T-helper 22 cell (primary cell): ENCODE measurements at places on chromosomes 13 and 19.

DNA sequence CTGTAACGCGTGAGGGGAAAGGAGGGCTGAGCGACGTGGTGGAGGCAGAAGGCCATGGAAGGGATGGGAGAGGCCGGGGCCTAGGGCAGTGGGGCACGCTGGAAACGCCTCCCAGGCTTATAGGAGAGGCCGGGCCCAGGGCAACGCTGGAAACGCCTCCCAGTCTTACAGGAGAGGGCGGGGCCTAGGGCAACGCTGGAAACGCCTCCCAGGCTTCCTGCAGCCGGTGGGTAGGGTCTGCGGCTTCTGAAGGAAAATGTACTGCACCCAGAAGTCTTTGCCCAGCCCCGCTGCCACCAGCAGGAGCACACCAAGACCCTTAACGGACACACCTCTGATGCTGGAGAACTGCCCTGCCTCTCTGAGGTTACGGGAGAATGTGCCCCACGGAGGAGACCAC is 9.1 kb downstream of the CACTIN start:
- no peak for DNase-seq

DNA sequence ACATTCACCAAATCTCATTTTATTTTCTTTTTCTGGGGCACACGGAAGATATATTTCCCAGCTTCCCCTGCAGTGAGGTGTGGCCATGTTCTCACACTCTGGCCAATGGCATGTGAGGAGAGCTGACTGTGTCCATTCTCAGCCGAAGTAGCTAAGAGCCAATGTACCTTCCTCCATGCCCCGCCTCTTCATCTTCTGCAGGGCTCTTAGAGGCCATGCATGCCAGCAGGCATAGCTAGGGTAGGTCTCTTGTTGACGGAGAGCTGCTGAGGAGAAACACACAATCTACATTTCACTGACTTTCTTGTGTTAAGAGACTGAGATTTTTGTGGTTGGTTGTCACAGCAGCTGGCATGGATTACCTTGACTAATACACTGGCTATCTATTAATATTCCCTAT is 9.8 kb upstream of the MICU2 start:
- no peak for DNase-seq

GRCh38 chr19:54549224-54549623 is 24.4 kb upstream of the LILRA2 start:
- no peak for DNase-seq

- no peak for DNase-seq
Observed at GRCh38 chr13:94705081-94706030, 7.0 kb downstream of the SOX21 start.

DNA sequence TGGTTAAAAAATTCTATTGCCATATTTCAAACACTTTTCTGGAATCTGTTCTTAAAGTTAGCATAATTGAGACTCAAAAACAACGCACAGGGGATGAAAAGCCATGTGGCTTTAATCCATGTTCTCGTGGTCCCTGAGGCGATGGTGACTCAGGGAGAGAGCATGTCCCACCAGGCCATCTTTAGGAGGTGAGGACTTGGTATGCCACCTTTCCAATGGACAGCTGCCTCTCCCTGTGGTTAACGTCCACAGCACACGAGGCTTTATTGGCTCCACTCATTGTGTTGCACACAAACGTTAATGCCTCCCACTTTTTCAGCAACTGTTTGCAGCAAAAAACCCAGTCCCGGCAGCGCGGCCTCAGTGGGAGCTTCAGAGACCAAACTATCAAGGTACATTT is 51.4 kb downstream of the EFNB2 start:
- no peak for DNase-seq

- DNase-seq = no peak
Observed at GRCh38 chr13:65638572-65639168, 1591.5 kb downstream of the PCDH9 start.

GRCh38 chr19:29665826-29666577 is 741 bp downstream of the PLEKHF1 start:
- DNase-seq = no peak

DNA sequence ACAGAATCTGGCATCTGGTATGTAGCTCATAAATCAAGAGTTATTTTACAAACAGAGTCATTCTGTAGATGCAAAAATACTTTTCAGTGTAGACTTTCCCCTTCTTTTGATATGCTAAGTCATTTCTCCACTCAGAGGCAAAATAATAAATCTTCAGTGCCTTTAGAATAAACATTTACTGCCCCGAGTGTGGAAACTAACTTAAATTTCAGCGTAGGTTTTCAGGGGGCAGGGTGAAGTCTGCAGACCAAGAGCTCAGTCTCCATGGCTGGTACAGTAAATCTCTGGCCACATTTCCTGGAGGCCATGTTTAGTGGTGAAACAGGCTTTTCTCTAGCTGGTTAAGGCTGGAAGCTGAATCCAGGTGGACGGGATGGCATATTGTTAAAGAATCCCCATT is 13.1 kb upstream of the ADPRHL1 start:
- DNase-seq = no peak

DNA sequence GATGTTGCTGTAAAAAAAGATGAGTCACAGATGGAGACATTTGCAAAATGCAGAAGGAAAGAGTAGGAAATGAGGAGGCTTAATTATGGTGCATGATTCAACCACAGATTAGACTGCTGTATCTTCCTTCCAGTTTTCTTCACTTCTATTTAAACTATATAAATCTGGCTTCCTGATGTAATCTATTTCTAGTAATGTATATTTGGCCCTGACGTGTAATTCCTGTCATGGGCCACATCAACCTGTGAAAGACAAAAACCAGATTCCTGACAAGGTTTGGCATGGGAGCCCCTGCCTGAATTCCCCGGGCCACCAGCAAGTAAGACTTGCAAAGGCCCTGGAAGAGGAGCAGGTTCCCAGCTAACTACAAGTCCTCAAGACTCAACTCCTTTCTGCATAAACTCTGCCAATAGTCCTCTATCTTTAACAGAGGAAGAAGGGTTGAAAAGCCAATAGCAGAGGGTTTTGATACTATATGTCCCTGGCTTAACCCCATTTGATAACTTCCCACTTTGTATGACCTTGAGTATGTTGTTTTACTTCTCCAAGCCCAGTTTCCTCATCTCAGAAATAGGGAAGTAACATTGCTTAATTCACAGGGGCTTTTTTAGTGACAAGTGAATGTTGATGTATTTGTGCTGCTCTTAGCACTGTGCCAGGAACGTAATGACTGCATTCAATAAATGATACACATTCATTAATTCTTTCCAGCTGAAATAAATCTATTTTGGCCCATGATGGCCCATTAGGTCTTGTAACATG is 172.7 kb downstream of the SPRY2 start:
- DNase-seq = no peak

GRCh38 chr19:3788996-3789778 is 3.0 kb upstream of the MATK start:
- DNase-seq = no peak

- no peak for DNase-seq
Observed at GRCh38 chr19:16037424-16038195, 38.7 kb upstream of the TPM4 start.

- DNase-seq = no peak
Observed at GRCh38 chr13:28679628-28680027, 20.7 kb downstream of the POMP start.

- DNase-seq = no peak
Observed at GRCh38 chr19:28521614-28522544, 691.1 kb downstream of the UQCRFS1 start.

DNA sequence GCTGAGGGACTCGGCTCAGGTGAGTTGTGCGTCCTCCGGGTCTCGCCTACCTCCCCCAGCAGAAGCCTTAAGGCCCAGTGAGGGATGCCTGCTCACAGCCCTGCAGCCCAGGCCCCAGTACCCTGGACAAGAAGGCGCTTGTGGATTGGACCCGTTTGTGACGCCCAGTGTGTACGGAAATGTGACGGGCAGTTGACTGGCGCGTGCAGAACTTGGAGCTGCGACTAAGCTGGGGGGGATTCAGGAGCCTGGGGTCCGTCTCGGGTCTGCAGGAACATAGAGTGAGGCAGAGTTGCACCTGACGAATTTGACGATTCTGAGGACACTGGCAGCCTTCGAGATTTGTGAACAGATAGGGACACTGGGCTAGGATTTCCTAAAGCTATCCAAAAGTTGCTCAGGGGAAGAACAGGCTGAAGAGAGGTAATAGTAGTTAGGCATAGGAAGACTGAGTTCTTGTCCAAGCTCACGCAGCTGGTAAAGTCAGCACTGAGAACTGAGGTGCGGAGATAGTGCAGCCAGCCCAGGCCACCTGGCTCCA is 519 bp downstream of the ZNF551 start:
- DNase-seq = no peak

DNA sequence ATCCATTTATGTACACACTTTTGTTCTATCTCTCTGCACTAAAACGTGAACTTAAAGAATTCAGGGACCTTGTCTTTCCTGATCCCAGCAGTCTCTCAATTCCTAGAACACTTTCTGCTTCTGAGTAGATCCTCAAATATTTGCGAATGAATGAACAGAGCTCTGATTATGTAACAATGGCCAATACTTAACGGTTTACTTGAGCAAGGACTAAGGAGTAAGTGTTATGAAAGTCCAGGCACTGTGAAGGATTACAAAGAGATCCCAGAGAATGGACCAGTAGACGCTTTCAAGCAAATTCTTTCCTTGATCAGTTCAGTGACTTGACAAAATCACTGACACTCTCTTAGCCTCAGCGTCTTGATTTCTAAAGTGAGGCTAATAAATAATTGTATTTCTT is 514.5 kb upstream of the KLHL1 start:
- DNase-seq = no peak

DNA sequence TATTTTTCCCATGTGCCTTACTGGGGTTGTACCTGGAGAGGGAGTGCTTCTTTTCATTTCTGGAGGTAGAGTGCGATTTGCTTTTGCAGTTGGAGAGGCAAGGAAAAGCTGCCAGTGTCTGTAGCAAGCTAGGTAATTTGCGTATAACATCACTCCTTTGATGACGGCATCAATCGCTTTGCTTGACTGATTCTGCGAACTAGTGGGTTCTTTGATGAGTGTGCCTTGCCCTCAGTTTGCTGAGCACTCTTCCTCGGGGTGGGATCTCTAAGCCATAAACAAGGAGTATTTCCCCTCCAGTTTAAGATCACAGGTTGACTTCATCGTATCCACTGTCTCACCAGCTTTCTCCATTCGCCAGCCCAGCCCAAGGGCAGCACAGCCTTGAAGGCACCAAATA is 344.5 kb downstream of the KCNRG start:
- no peak for DNase-seq

- DNase-seq = no peak
Observed at GRCh38 chr19:2129486-2129885, 21.9 kb downstream of the AP3D1 start.

DNA sequence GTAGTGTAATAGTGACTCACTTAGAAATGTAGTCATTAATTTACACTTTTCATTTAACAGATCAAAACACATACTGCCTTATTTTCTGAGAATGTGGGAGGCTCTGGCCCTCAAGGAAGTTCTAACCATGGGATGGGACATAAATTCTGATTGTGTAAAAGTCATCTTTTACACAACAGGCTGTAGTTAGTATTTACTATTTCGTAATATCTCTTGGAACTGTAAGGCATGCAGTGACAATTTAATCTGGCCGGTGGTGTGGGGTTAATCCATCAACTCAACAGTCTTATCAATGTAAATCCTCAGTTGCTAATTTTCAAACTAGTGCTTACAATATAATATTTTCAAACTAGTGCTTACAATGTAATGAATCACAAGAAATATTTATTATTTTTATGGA is 1599.2 kb downstream of the EFNB2 start:
- DNase-seq = no peak

DNA sequence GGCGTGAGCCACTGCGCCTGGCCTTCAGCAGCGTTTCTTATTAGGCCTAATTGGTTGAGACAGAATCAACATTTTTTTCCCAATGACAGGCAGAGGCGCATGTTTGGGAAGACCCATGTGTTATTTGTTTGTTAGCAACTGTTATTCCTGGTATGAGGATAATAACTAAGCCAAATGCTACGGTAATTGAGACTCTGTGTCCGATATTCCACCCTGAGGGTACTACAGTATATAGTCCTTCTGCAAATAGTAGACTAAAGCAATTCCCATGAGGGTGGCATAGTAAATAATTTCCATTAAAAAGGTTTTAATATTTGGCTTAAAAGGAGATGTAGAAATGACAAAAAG is 18.4 kb upstream of the CCL25 start:
- DNase-seq = no peak
